ENCODE measurements at places on chromosomes 6 and 20. TPM values are rescaled to one million over a fixed set of nuclear protein-coding genes. Genes with fewer than 3 reads are reported as not detected.

GRCh38 chr6:134009876-134010275 is 42.5 kb downstream of the SLC2A12 start:
- no peak for DNase-seq

DNA sequence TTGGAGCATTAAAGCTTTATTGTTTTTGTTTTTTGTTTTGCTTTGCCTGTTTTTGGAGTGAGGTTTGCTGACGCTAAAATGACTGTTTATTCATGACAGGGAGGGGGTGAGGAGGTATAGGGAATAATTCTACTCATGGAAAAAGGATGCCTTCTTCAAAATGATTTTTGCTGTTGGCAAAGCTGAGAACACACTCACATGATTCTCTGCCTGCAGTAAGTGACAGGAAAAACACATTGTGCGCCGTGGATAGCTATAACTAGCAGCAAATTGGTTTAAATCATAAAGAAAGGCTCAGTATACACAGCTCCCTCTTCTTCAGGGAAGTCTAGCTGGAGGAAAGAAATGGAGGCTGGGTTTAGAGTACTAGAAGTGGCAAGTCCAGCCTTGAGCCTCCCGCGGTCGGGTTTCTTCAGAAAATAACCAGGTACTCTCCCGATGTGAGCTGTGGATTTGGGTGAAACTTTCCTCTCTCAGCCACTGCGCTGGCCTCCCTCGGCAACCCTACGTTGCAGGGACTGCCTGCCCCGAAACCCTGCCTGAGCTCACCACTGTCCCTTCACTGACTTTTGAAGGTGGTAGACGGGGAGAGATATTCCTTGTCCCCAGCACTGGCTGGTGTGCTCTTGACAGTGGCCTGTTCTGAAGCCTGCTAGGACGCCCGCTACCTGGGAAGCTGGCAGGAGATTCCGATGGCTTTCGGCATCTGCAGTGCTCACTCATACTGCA is 278.2 kb downstream of the NRN1 start:
- no peak for DNase-seq

DNA sequence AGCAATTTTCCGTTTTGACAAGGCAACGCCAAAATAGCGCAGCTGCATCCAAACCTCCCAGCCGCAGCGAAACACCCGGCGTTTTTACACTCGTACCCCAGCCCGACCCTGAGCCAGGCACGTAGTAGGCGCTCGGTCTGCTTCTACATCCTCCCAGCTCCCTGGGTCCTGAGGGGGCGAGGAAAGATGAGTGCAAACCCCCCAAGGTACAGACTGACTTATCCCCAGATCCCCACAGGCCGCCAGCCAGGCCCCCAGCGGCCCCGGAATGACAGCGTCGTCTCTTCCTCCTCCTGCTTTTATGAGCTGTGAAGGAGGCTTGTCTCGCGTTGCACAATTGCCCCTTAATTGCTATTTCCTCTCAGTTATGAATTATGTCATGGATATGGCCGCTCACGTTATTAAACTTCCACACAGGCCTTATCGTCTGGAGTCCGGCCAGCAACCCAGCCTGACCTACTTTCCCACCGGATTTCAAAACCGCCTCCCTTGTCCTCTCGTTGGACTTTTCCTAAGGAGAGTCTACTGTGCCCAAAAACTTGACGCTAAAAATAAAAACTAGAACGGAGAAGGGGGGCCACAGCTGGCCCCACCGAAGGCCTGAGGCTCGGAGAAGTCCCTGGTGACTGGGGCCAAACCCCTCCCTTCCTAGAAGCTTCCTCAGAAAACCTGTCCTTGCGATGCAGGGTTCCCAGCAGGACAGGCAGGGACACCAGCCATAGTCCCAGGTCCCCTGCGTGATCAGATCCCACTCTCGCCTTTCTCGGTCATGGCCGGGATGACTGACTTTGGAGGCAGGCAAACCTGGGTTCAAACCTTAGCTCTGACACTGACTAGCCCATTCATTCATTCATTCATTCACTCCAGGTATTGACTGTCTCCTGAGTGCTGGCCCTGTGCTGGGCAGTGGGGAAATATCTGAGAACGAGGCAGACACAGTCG is 130.9 kb upstream of the PTPN1 start:
- DNase-seq, result no peak

DNA sequence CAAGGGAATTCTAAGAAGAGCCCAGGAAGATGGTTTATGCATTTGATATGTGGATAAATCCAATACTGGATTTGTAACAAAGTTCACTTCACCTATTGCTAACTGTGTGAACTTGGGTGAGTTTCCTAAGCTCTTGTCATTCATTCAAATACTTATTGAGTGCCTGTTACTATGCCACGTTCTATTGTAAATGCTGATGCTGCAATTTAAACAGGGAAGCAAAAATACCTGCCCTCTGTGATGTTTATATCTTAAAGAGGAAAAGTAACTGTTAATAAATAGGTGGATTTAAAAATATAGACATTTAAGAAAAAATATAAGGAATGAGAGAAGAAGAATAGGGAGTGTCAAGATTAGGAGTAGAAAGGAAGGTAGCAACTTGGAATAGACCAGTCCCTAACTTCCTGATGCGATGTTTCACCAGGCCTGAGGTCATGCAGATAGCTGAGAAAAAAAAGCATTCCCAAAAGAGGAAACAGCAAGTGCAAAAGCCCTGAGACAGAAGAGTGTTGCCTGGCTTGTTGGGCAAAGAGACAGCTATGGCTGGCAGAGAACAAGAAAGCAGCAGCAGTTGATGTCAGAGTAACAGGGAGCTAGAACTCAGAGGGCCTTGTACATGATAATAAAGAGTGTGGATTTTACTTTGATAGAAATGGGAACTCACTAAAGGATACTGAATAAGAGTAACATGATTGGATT is 54.3 kb upstream of the TCF21 start:
- no peak for DNase-seq

Gene CYP24A1
- 7.1 TPM for total RNA-seq

Measured in type B pancreatic cell (in vitro differentiated cells).